HS-5 (cell line): ENCODE measurements at places on chromosomes 1 and 21.

DNA sequence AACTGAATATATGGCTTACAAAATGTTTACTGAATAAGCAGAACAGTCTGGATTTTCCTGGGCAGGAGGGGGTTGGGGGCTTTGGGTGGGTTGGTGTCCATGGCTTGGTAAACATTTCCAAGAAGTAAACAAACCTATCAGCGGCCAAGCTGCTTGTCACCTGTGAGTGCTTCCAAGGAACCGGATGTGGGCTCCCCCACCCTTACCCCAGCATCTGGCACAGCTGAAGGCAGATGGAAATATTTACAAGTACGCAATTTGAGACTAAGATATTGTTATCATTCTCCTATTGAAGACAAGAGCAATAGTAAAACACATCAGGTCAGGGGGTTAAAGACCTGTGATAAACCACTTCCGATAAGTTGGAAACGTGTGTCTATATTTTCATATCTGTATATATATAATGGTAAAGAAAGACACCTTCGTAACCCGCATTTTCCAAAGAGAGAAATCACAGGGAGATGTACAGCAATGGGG lies at the start of gene CLCA1:
Gene CLCA1, plus strand, starts transcription at position 427 of the 477 bp plus-strand sequence. Its CDS starts 45 bp downstream, at position 472.
- no peak for DNase-seq

DNA sequence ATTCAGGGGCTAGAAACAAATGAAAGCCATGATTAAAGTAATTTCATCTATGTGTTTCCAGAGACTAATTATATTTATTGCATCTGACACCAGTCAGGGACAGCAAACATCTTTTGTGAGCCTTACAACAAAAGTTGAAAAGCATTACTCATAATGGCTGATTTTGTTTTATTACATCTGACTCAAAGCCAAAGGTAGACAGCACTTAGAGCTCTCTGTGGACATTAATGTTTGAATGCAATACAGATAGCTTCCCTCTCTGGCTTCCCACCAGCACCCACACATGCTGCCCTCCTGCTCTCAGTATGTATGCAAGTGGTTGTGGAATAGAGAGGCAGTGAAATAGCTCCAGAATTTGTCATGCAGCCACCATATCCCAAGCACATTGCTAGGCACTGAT lies 198.7 kb downstream of the SETD4 start:
- no peak for DNase-seq

- DNase-seq, result no peak
Measured at GRCh38 chr1:99533909-99534637, 111.8 kb upstream of the PALMD start.

- DNase-seq, result no peak
Measured at GRCh38 chr1:27368869-27369582, 2.3 kb upstream of the MAP3K6 start.

- no peak for DNase-seq
Measured at GRCh38 chr1:229578168-229579058, 19.9 kb upstream of the ABCB10 start.

- no peak for DNase-seq
Measured at GRCh38 chr1:160682983-160683865, 28.4 kb downstream of the CD48 start.

DNA sequence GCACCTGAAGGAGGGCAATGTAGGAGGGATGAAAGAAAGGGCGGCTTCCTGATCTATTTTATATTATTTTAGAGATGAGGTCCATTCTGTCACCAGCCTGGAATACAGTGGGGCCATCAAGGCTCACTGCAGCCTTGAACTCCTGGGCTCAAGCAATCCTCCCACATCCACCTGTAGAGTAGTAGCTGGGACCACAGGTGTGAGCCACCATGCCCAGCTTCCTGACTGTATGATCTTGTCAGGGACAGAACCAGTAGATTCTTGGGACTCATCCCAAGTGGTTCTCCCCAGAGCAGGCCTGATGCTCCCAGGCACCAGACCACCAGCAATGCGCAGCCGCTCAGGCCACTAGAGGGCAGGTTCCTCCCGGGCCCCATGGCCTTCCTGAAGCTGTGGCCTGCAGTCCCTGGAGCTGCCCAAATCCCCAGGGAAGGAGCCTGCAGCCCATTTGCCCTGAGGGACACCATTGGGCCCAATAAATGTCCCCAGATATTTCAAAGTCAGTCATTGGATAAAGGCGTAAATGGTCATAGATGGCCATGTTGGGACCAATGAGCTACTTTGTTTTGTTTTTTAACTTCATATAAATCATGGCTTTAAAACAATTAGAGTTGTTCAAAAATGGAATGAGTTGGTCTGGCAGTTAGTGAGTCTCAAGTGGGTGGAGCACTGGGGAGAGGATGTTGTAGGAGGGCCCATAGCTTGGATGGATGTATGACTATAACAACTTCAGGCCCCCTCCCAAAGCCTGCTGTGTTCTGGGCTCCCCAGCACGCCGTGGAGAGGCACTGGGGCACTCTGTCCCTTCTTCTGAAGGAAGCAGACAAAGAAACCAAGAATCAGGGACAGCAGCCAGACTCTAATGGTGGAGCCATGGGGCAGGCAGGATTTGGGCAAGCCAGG lies 44.7 kb upstream of the GOLT1A start:
- no peak for DNase-seq

- no peak for DNase-seq
Measured at GRCh38 chr1:157107702-157108101, 8.1 kb upstream of the ETV3L start.

GRCh38 chr1:15287035-15287979 lies 40.3 kb downstream of the FHAD1 start:
- DNase-seq, result no peak

- DNase-seq, result no peak
Measured at GRCh38 chr1:47554901-47555300, 117.1 kb downstream of the FOXD2 start.

GRCh38 chr1:54619749-54620148 lies 3.6 kb downstream of the FAM151A start:
- DNase-seq, result no peak

DNA sequence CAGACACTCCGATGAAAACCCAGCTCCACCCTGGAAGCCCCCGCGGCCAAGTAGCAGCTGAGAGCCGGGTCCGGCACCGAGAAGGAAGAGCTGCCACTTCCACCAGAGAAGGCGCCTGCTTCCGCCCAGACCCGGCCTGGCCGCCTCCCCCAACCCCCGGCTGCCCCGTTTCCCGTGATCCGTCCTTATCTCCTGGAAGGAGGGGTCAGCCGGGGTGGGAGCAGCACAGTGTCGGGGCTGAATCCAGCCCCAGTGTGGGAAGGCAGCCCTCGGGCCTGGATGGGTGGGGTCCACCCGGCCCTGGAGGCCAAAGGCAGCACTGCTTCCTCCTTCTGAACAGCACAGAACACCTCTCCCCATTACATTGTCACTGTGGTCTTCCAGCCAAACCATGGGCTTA lies 69.4 kb downstream of the MEGF6 start:
- DNase-seq, result no peak

DNA sequence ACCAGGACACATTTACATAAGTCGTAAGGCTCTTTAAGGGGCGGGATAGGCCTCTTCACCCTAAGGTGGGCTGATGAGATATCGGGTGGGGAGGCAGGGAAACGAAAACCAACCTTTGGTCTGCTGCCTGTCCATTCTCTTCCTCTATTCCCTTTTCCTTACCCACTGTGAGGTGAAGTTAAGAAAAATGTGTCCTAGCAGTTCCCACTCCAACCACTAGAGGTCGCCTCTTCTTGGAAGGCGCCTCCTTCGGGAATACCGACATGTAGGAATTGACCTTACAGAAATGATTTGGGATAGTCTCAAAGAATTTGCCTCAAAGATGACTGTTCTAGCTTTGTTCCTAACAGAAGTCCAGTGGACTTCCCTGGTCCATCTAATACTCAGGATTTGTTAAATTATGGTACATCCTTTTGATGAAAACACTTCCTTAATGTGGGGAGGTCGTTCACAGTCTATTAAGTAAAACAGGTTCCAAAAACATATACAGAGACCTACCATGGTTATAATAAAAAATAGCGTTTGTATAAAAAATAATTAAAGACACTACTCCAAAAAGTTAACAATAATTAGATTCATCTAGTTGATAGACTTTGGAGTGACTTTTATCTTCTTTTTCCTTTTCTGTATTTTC lies 14.1 kb downstream of the AZIN2 start:
- no peak for DNase-seq

- no peak for DNase-seq
Measured at GRCh38 chr1:204408074-204408507, 3.5 kb downstream of the PPP1R15B start.

- DNase-seq, result peak; percentile 58
Measured at GRCh38 chr1:21511579-21512522, 2.6 kb downstream of the ALPL start.

GRCh38 chr1:158285756-158286241 lies 3.9 kb upstream of the CD1C start:
- DNase-seq, result no peak

GRCh38 chr1:236552096-236552495 lies 28.3 kb downstream of the LGALS8 start:
- no peak for DNase-seq

GRCh38 chr1:9477535-9477934 lies 61.7 kb upstream of the SLC25A33 start:
- DNase-seq, result no peak

GRCh38 chr1:84708031-84708430 lies 17.8 kb upstream of the SSX2IP start:
- no peak for DNase-seq

DNA sequence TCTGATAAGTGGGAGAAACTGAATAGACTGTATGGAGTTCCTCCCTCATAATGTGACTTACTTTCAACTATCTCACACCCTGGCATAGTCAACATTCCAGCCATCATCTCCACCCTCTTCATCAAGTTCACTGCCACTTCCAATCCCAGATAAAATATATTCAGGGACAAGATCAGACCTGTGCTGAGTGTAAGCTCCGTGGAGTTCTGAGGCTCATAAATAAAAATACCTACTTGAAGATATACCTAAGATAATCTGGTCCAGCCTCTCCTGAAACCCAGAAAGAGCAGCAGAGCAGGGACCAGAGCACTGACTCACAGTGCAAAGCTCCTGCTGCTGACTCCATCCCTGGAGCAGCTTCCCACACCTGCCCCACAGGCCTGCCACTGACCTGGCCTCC lies 1.7 kb upstream of the LCE7A start:
- DNase-seq, result no peak

GRCh38 chr1:187626056-187626455 lies 797.3 kb downstream of the PLA2G4A start:
- no peak for DNase-seq

- DNase-seq, result no peak
Measured at GRCh38 chr1:197008861-197009260, 31.5 kb downstream of the CFHR5 start.

GRCh38 chr1:175554586-175554985 lies 188.8 kb downstream of the TNR start:
- DNase-seq, result no peak
